ENCODE measurements at places on chromosomes 12 and 14.

DNA sequence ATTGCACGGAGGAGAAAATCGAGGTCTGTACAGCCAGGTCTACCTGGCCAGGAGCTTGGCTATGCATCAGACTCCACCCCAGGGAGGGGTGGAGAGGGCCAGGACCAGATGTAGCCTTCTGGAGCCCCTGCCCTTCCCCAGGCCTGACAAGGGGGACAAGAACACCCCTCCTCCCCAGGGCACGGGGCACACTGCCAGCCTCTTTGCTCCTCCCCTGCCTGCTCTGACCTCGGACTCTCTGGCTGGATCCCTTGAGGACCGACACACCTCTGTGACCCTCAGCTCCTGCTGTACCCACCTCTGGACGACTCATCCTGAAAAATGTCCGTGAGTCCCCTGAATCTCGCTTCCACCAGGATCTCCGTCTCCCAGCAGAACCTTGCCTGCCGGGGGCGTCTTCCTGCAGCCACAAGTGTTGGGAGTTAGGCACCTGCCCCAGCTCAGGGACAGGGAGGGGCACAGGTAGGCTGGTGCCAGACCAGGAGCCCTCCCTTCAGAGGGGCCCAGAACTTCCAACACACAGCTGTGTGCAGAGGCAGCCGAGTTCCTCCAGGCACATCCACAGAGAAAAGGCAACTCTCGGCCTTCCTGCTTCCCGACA, 21.8 kb downstream of the AHNAK2 start:
- DNase-seq = no peak

DNA sequence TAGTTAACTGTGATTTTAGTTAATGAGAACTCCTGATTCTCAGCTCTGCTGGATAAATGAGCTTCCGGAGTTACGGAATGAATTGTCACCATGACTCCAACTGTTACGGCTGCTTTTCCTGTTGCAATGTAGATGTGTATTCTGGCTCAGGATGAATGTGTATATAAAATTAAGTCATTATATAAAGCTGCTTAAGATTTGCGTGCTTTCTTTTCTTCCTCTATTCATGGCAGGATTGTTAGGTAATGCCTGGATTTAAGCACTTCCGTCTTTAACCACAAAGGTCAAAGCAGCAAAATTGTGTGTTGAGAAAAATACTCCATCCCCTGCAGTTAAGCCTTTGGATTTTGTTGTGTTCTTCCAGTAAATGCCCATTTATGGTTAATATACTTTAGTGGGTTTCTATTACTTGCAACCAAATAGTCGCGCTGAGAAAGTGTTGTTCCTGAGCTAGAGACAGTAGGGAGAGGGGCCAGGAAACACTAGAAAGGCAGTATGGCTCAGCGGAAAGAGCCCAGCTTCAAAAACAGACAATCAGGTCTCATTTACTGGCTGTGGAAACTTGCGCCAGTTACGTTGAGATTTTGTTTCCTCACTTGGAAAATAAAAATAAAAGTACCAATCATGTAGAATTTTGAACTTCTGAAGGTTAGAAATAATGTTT, 9.4 kb upstream of the CCDC175 start:
- DNase-seq = no peak

DNA sequence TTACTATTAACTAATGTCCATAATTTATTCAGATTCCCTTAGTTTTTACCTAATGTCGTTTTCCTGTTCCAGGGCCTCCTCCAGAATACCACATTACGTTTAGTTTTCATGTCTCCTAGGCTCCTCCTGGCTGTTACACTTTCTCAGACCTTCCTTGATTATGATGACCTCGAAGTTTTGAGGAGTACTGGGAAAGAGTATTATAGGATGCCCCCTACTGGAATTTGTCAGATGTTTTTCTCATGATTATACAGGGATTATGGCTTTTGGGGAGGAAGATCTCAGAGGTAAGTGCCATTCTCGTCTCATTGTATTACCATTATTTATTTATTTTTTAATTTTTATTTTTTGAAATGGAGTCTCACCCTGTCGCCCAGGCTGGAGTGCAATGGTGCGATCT, 17.7 kb upstream of the C1S start:
- no peak for DNase-seq

GRCh38 chr14:58730792-58731464, 93.2 kb downstream of the DACT1 start:
- no peak for DNase-seq

DNA sequence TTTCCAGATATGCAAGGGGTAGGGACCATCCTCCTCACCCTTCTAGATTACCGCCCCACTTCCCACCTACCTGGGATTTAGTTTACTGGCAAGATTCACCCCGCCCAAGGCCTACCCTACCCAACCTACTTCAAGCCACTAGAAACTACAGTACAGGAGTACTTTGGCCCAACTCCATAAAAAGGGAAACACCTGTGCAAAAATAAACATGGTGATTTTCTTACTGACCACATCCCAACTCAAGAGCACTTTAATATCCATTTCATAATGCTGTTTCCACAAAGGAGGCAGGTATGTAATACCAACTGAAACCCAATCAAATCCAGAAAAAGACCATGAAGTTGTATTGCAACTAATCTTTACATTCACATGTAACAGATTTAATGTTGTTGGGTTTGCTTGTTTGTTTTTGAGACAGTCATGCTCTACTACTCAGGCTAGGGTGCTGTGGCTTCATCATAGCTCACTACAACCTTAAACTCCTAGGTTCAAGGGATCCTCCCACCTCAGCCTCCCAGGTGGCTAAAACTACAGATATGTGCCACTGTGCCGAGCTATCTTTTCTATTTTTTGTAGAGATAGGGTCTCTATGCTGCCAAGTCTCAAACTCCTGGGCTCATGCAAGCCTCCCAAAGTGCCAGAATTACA, 41.7 kb upstream of the RAP1B start:
- DNase-seq = no peak

- DNase-seq = no peak
These were observed 19.9 kb upstream of the DYNC1H1 start for GRCh38 chr14:101944451-101944850.

DNA sequence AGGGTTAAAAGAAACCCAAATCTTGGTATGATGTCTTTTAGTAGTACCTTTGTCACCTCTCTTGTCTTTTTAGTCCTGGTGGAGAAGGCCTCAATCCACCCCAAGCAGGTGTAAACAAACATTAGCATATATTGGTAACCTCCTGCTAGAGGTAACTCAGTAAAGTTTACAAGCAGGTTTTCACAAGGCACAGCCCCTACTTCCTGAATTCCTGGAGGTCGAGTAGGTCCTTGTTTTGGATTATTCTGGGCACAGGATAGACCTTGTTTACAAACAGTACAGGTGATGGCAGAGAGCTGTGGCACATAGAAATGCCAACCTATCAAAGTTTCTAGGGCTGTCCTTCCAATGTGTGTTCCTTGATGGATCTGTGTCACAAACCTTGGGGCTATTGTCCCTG, 99.1 kb downstream of the ALG10 start:
- DNase-seq = no peak

GRCh38 chr14:101980700-101981099, 16.3 kb downstream of the DYNC1H1 start:
- no peak for DNase-seq

DNA sequence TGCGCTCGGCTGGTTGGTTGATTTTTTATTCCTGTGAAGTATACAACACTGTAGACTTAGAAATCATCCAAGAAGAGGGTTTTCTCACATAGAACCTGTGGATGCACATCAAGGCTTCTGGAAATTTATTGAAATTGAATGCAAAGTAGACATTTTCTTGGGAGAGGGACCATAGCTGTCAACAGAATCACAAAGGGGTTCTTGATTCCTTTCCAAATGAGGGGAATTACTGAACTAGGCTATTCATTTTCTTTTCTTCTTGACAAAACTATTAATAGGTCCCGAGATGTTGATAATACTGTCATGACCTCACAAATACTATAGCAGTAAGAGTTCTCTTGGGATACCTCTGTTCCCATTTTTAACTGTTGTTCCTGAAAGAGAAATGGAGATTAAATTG, 73.9 kb downstream of the AKAP6 start:
- no peak for DNase-seq

- DNase-seq = no peak
These were observed 69.3 kb upstream of the USP15 start for GRCh38 chr12:62190689-62191490.

- no peak for DNase-seq
These were observed 16.8 kb downstream of the GPATCH2L start for GRCh38 chr14:76168531-76168930.

GRCh38 chr14:30884901-30885300, 10.5 kb downstream of the COCH start:
- DNase-seq = no peak

- no peak for DNase-seq
These were observed 21.3 kb downstream of the NAA25 start for GRCh38 chr12:112087055-112087850.

GRCh38 chr14:23694085-23694948, 58.2 kb downstream of the DHRS2 start:
- no peak for DNase-seq

- no peak for DNase-seq
These were observed 15.2 kb downstream of the NACA start for GRCh38 chr12:56709759-56710376.

DNA sequence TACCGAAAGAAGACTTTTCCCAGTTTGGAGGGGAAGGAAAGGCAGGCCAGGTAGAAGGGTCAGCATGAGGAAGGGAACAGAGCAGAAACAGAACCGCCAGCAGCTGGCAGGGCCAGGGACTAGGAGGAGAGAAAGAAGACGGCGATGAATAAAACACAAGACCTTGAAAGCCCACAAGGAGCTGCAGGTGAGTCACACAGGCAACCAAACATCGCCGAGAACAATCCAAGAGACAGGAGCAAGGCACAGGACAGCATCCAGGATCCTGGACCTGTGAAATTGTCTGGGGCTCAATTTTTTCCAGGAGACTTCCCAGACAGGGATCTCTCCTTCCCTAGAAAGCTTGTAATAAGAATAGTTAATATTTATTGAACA, 47.3 kb downstream of the NUAK1 start:
- DNase-seq = no peak

DNA sequence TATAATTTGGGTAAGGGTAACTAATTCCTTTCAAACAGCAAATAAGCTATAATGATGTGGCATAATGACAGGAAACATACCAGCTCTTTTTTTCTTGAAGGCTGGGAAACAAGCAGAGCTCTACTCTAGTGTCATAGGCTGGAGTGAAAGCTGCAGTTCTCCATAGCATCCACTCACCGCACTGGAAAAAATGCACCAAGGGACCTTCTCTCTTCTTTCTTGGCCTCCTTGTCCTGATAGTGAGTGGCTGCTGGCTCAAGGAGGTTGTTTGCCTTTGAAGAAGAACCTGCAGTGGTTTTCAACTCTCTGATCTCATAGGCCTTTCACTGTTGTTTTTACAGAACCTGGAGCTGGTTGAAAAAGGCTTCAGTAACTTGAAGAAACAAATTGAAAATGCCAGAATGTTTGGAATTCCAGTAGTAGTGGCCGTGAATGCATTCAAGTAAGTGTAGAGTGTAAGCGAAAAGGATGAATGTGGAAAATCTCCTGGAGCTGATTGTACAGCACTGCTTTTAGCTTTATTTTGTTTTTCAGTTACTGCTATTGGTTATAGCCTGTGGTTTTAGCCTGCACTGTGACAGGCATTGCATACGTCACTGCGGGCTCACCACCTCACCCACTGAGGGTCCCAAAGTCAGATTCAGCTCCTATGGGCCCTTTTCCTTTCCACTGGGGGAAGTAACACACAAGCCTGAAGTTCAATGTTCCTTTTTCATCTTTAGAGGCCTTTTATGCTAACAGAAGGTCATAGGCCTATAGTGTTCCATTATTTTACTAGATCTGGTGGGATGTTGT, 17.2 kb upstream of the AKAP5 start:
- no peak for DNase-seq

GRCh38 chr12:130537655-130538054, 178.4 kb downstream of the RIMBP2 start:
- no peak for DNase-seq

DNA sequence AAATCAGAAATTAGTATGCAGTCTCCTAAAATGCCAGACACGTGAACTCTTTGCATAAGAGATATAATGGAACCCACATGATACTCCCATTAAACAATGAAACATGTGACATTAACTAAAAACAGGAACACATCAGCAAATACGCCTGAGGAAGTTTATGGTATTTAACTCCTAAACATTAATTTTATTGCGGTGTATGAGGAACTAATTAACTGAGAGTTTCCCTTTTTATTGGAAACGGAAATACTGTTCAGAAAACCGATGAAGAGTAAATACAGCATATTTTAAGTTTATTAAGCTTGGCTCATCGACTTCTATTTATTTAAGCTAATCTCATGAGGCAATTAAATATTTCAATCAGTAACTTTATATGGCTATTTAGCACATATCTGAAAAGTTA, 290.3 kb downstream of the SOX5 start:
- no peak for DNase-seq

DNA sequence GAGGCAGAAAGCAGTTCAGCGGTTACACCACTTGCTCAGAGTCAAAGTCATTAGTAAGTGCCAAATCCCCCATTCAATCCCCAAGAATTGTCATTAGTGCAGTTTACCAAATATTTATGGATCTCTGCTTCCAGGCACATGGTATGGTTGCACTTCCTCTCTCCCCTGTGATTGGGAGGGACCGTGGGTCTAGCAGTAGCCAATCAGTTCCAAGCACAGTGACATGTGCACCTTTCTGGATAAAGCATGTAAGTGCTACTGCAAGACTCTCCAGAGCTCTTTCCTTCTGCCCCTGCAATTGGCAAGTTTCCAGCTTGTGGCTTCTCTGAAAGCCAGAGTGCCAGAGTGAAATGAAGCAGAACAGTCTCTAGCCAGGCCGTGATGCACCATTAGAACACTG, 85.3 kb upstream of the FLRT2 start:
- no peak for DNase-seq

- no peak for DNase-seq
These were observed 49.2 kb downstream of the ANAPC7 start for GRCh38 chr12:110354172-110354780.

- DNase-seq = no peak
These were observed 35.5 kb downstream of the CIT start for GRCh38 chr12:119841433-119842210.

DNA sequence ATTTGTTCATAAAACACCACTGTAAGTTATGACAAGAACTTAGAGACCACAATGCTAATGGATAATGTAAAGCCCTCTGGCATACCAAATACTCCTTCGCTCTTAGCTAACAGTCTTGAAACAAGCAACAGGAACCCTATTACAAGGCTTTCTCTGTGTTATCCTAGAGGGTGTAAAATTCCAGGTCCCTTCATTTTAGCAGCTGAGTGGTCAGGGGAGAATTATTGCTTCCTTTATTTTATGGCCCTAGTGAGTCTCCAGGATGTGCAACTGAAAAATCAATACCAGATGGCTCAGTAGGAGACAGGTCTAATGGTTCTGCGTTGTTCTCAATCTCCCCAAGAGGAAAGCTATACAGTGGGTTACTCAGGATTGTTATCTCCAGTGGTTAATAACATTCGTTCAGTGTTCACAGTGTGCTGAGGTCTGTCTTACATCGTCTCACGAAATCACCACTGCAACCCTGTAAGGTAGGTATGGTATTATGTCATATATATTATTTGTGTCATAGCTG, 172.7 kb upstream of the CNOT2 start:
- no peak for DNase-seq

- DNase-seq = no peak
These were observed 14.2 kb downstream of the GZMH start for GRCh38 chr14:24595073-24595808.

GRCh38 chr12:34108405-34108803, 86.1 kb downstream of the ALG10 start:
- no peak for DNase-seq

GRCh38 chr14:38208618-38209562, 1.2 kb downstream of the SSTR1 start:
- DNase-seq = no peak

- DNase-seq = no peak
These were observed 82.1 kb upstream of the FUT8 start for GRCh38 chr14:65330416-65330815.
